ENCODE measurements at places on chromosomes 12 and 14.

DNA sequence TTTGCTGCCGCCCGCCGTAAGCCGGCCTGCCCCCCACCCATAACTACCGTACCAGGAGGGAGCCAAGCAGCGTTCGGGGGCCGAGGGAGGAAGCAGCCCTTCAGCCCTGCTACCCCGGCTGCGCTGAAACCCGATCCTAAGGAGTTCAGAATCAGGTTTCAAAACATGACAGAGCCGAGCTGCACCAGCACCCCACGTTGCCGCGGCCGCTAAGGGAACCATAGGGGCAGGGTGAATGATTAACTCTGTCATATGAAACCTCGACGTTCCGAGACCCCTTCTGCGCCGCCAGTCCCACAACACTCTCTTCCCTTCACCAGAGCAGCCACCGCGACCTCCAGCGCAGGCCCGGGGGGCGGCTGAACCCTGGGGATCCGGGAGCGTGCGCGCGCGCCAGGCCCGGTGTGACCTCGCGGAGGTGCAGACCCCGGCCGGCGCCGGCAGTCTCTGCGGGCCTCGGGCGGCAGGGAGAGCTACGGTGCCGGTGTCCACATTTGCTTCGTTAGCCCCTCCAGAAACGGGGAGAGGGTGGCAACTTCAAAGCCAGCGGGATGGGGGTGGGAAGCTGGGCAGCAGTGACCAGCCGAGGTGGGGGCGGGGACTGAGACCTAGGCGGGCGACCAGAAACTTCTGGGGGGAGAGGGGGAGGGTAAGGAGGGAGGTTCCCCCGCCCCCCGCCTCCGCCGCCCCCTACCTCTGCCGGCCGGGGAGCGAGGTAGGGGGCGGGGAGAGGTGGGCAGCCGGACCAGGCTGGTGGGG is 1.6 kb downstream of the SIX4 start:
- no peak for DNase-seq

GRCh38 chr12:131380220-131380964 is 330.5 kb upstream of the SFSWAP start:
- no peak for DNase-seq

DNA sequence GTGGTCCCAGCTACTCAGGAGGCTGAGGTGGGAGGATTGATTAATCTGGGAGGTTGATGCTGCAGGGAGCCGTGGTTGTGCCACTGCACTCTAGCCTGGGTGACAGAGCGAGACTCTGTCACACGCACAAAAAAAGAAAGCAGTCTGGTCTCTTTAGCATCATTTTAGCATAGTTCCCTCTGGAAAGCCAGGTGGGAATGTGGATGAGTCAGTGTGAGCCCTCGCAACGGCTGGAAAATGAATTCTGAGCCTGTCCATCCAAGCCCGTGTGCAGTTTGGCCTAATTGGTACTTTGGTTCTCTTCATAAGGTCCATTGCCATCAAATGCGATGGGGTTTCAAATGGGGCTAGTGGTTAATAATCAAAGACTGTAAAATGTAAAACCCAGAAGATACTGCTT is 2.4 kb downstream of the MYL2 start:
- no peak for DNase-seq

GRCh38 chr12:94790825-94791224 is 140.5 kb upstream of the TMCC3 start:
- no peak for DNase-seq

GRCh38 chr12:116297224-116297834 is 19.8 kb upstream of the MED13L start:
- DNase-seq = no peak

DNA sequence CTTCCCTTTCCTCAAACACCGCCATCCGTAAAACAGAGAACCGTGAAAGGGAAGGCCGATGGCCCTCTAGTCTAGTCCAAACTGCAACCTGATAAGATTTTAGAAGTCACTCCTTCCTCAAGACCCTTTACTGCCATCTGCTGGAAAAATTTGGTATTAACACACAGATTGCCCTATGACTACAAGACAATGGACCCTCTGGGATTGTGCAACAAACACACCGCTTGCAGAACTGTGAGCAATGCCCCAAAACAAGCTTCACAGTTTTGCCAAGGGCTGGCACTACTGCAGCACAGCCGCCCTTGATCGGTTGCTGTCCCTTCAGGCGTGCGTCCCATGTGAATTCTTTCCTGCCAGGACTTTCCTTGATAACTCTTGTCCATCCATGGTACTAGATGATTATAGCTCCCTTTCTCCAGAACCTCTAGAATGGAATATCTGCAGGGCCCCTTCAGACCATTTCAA is 23.1 kb downstream of the LLPH start:
- peak; percentile 82 for DNase-seq

DNA sequence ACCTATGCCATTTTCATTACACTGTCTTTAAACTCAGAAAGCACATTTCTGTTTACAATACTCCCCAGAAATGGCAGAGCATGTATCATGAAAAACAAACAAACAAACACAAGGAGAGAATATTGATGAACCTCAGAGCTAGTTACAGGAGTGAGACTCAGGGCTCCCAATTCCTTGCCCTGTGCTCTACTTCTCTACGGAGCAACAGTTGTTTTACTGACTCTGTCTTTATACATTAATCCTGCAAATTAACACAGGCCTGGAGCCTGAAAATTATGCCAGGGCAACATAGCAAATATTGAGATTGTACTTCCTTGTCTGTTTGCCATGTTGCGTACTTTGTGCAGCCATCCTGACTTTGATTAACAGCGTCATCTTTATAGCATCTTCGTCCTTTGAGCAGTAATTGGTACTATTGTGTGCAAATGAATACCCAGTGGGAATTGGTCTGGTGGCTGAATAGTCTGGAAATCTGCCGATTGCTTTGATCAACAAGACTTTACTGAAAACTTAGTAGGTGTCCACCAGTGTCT is 15.2 kb upstream of the AKAP6 start:
- DNase-seq = no peak

- DNase-seq = no peak
Measured at GRCh38 chr14:52071675-52072074, 2.8 kb upstream of the NID2 start.

DNA sequence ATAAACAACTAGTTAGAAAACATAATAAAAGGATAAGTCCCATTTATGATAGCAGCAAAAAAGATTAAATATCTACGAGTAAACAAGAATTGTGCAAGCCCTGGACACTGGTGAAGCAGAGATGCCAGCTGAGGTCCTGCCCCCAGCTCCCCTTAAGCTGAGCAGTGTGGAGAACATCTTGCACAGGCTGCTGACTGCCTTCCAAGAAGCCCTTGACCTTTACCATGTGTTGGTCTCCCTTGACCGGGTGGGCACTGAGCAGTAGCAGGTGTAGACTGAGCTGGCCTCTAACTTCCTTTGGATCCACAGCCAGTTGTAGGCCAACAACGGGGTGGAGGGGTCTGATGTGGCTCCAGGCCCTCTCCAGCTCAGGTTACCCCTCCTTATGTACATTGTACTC is 47.7 kb upstream of the PAPLN start:
- DNase-seq = no peak

GRCh38 chr12:75208856-75209811 is 505 bp downstream of the KCNC2 start:
- no peak for DNase-seq

DNA sequence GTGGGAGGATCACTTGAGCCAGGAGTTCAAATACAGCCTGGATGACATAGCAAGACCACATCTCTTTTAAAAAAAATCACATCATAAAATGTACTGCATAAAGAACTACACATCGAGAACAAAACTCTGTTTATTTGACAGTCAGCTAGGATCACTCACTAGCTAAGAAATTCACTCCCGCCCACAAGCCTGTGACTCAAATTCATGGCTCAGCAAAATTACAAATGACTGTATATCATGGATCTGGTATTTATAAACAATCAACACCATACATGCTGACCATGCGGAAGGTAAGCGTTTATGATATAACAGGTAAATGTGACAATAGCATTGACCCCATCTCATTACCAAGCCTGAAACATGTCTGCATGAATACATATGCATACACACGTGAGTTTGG is 206.5 kb downstream of the EFCAB11 start:
- DNase-seq = no peak

DNA sequence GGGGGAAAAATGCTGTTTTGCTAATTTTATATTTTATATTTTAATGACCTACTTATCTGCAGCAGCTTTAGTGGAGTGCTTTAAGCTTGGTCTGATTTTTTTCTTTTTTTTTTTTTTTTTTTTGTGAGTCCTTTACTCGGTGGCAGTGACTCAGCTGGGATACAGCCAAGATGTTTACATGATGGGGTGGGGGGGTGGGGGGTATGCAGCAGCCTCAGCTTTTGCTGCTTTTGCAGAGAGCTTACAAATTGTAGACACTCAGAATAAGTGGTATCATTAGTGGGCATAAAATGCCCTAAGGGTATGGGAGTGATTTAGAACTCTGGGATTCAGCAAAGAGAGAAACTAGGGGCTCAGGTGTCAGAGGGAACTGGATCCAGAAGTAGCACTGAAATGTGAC is 38.2 kb upstream of the ARHGAP5 start:
- no peak for DNase-seq

DNA sequence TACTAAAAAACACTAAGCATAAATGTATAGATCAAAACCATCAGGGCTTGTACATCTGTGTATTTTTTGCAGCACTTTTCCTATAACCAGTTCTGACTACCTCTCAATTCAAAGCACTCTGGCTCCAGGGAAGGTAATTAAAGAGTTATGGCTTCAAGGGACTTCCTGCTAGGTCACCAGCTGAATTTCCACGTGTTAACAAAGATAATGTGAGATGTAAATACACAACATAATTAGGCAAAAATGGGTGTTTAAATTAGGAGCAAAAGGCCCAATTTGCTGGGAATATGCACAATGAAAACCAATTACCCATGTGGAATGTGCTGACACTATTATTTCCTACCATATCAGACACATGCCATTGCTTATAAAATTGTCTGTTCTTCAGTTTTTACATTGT is 513.4 kb upstream of the FLRT2 start:
- DNase-seq = no peak

- DNase-seq = no peak
Measured at GRCh38 chr12:65902500-65902899, 78.2 kb downstream of the HMGA2 start.

- DNase-seq = no peak
Measured at GRCh38 chr14:92644171-92644969, 104.1 kb downstream of the LGMN start.

GRCh38 chr12:25102402-25102801 is 92.6 kb downstream of the DNAI7 start:
- no peak for DNase-seq

GRCh38 chr12:12604740-12605139 is 6.9 kb upstream of the CREBL2 start:
- no peak for DNase-seq

DNA sequence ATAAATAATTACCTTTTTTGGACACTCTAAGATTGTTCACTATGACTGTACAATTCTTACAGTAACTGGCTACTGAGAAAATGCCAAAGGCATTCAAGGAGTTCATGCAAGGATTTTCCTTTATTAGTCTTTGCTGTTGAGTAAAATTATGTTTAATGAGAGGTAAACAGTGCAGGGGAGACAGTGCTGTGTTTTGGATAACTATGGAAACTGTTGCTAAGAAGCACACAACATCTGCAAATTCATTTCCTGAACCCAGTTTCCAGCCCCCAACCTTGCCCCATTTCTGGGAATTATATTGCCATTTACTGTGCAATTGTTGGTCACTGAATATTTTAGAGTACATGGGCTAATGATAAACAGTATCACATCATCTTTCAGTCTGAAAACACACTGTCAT is 1005.8 kb downstream of the TRHDE start:
- DNase-seq = no peak

DNA sequence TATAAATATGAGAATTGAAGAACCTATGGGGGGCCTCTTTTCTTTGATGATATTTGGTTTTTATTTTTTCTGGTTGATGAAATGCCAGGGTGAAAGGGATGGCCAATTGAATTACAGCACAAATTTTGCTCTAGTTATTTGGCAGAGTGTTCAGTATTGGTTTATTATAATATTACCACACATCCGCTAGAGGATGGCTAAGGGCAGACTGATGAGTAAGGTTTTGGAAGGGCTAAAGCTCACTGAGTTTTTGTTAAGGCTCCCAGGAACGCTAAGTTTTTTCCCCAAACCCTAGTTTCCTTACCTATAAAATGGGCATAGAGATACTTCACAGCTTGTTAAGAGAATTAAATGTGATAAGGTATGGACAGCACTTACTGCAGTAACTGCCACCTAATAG is 34.3 kb upstream of the LRRC10 start:
- no peak for DNase-seq

DNA sequence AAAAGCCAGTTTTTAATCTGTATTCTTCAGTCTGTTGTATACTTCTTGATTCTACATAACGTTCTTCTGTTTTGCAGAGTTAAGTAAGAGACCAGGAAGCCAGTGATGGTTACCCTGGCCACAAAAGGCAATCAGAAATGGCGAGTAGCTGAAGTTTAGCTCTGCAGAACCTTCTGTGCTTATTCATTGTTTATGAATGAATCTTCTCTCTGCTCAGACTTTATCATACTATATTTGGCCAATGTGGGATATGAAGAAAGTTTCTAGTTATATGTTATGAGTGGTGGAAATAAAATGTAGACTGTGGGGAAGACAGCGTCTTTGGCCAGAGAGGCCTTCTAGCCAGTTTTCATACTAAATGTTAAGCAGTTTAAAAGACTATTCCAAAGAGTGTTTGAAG is 249.9 kb upstream of the RGS6 start:
- DNase-seq = no peak

- DNase-seq = no peak
Measured at GRCh38 chr14:54420478-54421142, 20.6 kb downstream of the CNIH1 start.

GRCh38 chr12:120242275-120242799 is 23.2 kb downstream of the PXN start:
- no peak for DNase-seq

GRCh38 chr12:19700969-19701368 is 261.7 kb downstream of the AEBP2 start:
- no peak for DNase-seq

- no peak for DNase-seq
Measured at GRCh38 chr12:64825143-64826021, 935 bp downstream of the TBC1D30 start.
